ENCODE measurements at places on chromosomes 5 and 9. TPM values are rescaled to one million over a fixed set of nuclear protein-coding genes. Genes with fewer than 3 reads are reported as not detected.

DNA sequence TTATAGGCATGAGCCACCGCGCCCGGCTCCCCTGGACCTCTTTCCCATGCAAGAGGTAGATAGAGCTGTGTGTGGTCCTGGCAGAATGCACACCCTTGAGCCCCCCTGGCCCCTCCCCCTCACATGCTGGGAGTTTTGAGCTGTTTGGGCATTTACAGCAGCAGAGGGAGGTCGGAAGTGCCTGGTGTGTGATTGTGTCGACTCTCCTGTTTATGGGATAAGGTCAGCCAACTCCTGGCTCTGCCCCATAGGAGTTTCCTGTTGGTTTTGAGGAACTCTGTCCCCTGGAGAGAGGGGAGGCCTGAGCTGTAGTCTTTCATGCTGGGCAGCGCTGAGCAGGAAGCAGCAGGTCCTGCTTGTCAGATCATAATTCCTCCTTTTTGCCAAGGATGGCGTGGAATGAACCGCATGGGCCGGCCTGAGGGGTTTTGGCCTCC lies 6.0 kb downstream of the LRRC8A start:
- no peak for DNase-seq

GRCh38 chr9:110776221-110776620 lies 107.6 kb downstream of the MUSK start:
- no peak for DNase-seq

The SPINK4 gene
- total RNA-seq, result not detected

The MYMK gene
- not detected for total RNA-seq

The PCDHGB2 gene
- 0.98 TPM for total RNA-seq

The ABO gene
- total RNA-seq, result 0.65 TPM

The COL5A1 gene
- 16.0 TPM for total RNA-seq

DNA sequence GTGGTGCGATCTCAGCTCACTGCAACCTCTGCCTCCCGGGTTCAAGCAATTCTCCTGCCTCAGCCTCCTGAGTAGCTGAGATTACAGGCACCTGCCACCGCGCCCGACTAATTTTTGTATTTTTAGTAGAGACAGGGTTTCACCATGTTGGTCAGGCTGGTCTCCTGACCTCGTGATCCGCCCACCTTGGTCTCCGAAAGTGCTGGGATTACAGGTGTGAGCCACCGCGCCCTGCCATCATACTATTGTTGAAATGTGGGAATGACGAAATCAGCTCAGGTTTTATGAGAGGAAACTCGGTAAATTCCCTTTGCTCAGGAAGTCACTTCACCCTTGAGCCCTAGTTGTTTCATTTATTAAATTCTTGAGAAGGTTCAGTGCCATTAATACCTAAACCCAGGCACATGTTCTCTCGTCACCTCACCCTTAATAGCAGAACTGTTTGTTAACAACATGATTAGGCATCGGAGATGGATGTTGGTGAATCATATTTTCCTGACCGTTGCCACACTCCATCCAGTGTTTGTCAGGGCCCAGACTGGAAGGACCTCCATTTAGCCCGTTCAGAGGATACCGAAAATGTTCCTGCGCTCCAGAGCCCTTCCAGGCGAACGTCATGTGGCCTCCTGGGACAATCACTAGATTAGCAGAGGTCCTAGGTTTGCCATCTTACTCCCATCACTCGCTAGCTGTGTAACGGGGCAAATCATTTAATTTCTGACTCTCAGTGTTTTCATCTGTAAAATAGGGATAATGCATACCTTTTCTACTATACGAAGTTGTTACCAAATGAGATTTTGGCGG lies 20.0 kb upstream of the CREBRF start:
- peak; percentile 93 for DNase-seq

The CTXN3 gene
- total RNA-seq, result not detected

The CDC20B gene
- not detected for total RNA-seq

The C1QTNF2 gene
- total RNA-seq, result 0.22 TPM

DNA sequence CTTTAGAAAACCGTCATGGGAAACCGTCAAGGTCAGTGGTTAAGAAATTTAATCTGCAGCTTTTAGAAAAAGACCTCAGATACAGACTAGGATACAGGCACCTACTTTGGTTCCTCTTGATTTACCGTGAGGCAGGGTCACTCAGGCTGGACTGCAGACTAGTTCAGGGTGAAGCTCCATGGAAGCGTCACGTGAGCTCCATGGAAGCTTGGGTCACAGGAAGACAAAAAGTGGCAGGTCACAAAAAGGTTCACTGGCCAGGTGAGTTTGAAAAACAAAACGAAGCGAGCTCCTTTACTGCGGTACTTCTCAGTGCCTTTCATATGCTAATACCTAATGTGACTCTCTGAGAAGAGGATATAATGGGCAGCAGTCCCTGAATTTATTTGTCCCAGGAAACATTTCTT lies 43.0 kb downstream of the PRRC2B start:
- DNase-seq, result no peak

The TAF1L gene
- total RNA-seq, result not detected

DNA sequence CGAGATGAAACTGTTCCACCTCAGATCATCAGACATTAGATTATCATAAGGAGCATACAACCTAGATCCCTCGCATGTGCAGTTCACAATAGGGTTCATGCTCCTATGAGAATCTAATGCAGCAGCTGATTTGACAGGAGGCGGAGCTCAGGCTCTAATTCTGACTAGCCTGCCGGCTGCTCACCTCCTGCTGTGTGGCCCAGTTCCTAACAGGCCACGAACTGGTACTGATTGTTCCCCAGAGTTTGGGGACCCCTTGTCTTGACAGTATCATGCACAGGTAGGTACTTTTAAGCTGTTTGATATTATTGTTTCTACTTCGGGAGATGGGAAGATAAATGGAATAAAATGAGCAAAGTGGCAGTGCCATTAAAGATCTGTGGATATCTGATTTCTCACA lies 66.9 kb downstream of the ZCCHC7 start:
- no peak for DNase-seq

DNA sequence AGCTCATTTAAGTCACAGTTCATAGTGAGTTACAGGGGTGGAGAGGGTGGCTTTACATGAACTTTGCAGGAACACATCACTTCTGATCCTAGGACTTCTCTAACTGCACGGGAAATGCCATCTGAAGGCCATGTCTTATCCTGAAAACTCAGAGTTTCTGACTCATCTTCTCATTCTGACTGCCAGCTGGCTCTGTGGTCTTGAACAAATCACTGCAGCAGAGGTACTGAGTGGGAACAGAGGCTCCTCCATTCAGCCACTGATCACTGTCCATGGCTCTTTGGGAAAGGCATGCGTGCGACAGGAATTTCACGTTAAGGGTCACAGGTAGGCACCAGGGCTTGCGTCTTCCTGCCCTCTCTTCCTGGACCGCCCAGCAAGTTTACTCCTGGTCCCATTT lies 114.6 kb upstream of the LRRTM2 start:
- no peak for DNase-seq

DNA sequence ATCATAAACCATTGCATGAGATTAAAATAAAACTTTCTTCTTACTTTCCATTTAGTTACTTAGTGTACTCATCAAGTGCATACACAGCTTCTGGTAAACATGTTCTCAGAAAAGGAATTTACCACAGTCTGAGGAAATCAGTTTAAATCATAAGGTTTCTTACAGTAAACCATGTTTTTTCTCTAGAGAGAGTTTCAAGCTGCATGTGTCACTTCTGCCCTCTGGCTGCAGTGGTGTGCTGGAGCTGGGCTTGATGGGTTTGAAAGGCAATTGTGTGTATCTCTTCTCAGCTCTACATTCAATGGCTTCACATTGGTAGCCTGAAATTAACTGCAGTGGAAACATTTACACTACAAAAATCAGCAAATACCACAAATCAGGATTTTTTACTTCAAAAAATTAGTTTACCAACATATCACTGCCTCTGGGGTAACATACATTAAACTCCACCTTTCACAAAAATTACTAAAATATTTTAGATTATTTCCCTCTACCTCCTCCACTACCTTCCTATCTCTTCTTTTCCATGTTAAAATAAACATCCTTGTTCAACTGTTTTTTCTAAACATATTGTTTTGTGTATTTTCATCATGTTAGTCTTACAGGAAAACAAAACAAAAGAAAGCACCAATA lies 414.3 kb downstream of the ANXA1 start:
- no peak for DNase-seq

- DNase-seq, result peak; percentile 33
These were observed 53.8 kb downstream of the CDC14B start for GRCh38 chr9:96565671-96566497.

The RNF183 gene
- total RNA-seq, result not detected

DNA sequence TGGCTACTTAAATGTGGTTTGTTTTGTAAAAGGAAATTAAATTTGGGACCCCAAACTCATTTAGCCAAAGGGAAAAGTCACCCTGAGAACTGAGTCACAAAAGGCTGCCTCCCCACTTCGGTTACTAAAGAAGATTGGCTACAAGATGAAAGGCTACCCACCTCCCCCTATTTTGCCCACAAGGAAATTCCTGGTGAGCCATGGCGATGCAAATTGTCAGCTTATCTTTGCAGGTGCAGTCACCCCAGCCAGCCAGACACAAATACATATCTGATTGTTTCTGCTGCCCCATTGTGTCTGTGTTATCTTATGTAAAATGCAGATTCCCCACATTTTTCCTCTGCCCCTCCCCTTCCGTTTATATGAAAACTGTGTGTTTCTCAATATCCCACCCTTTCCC lies 8.9 kb downstream of the PAEP start:
- DNase-seq, result no peak

GRCh38 chr9:97875111-97875510 lies 22.1 kb downstream of the FOXE1 start:
- DNase-seq, result no peak

- no peak for DNase-seq
These were observed 716 bp upstream of the OTULIN start for GRCh38 chr5:14663734-14664269.

DNA sequence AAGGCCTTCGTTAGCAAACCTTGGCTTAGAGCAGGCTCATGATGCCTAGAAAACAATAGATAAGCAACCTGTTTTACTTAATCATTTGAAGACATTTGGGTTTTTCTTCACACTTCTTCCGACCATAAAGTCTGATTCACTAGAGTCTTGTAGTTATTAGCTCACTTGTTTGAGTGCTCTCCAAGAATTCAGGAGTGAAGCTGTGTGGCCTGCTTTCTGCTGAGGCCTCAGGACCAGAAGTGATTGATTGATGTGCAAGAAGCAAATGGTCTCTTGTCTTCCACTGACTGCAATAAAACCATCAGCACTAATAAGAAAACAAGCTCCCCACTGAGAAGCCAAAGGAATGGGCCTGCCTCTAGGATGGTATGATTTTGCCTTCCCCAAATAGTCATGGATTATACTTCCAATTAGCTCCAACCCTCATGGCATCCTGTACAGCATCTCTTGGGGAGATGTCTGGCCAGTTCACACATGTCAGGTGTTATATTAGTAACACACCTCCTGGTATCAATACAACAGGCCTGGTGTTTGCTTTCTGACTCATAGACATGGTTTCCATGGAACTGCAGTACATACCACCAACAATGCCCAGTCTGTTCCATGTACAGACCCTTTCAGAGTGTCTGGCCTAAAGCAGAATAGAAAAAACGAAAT lies 317.6 kb downstream of the CWC27 start:
- DNase-seq, result no peak

The CTSL gene
- 80.9 TPM for total RNA-seq

DNA sequence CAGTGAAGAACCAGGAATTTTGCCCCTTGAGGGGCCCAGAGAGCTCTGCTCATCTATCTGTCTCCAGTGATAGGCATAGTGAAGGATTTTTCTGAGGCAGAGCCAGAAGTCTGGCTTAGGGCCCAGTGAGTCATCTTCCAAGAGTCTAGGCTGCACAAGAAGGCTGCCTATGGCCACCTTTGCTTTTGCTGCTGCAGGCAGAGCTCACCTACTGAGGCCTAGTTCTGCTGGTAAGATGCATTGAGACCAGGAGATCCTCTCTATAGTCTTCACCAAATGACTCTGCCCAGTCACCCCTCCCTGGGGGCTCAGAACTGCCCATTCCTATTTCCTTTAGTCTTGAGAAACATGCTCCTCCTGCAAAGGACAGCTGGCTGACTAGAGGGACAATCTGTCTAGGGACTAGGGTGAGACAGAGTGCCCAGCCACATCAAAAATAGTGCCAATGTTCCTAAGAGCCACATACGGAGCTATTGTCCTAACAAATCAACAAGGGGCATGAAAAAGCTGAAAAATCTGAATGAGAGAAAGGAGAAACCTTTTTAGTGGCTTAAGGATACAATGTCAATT lies 40.3 kb upstream of the CDKN2AIPNL start:
- no peak for DNase-seq

The SPINK13 gene
- total RNA-seq, result 0.58 TPM

DNA sequence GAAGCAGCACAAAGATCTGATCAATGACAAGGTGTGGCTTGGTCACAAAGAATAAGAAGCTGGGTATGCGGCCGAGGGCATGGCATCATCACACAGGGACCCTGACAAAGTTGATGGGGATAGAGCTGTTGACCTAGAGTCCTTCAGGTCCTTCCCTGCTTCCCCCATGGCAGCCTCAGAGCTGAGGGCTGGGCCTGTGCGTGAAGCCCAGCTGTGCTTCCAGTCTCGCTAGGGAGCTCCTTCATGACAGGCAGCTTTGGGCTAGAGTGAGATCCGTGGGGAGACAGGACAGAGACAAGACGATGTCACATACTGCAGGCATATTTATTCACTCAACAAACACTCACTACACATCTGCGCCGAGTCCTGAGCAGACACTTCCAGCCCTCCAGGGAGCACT lies 56.4 kb upstream of the NEURL1B start:
- no peak for DNase-seq

DNA sequence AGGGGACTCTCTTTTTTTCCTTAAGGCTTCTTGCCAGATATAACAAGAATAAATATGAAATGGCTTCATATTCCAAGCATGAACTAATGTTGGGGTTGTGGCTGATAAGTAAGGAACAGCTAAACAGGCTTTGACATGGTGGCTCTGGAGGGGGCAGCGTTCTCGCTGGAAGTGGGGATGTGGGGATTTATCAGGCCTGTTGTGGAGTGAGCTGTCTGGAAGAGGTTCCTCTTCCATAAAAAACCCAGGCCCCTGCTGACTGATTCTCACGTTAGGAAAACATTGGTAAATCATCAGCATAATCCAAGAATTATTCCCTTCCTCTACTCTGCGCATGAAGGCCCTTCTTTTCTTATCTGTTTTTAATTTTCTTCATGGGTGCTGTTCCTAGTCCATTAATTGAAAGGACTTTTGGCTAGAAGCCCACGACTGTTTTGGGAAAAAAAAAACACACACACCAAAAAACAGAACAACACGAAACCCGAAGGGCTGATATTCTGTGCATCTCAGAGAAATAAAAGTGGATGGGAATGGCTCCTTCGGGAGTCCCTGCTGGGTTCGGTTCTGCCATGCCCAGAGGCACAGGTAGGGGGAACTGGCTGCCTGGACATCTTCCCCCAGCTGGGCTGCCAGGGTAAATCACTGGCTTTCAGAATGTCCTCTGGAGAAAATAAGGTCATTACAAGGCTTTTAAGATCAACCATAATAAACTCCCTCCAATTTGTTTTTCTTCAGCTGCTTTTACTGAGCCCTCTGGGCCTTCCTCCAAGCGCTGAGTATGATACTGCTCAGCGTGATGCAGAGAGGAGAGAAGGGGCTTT lies 297.0 kb downstream of the SLIT3 start:
- DNase-seq, result no peak

DNA sequence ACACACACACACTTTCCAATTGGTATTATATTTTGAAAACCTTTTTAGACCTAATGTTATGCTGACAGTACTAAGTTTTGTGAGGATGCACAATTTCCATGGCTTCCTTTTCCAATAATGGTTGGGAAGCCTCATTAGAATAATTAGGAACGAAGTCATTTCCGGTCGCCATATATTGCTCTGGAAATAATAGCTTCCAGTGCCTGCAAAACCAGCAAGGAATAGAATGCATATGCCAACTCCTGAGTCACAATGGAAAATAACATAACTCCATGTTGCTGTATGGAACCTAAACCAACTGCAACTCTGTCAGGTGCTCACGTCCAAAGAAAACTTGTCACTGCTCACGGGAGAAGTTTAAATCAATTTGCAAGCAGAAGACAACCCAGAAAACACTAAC lies 222.0 kb downstream of the EBF1 start:
- no peak for DNase-seq

Measured in epithelial cell of proximal tubule (primary cell).